ENCODE measurements at places on chromosomes 3 and 15. TPM values are rescaled to one million over a fixed set of nuclear protein-coding genes. Genes with fewer than 3 reads are reported as not detected.
A peak's percentile ranks its signal among the peaks of the same experiment; 100 is the strongest.

TMCO5A gene
- total RNA-seq, result not detected

PATL2 gene
- not detected for total RNA-seq

CERS3 gene
- total RNA-seq, result not detected

P2RY12 gene
- total RNA-seq, result not detected

RLBP1 gene
- not detected for total RNA-seq

BCHE gene
- 1.6 TPM for total RNA-seq

RPS27L gene
- total RNA-seq, result 64.7 TPM

C3orf22 gene
- total RNA-seq, result not detected

GMNC gene
- 0.18 TPM for total RNA-seq

NTRK3 gene
- under 0.01 TPM for total RNA-seq

DNA sequence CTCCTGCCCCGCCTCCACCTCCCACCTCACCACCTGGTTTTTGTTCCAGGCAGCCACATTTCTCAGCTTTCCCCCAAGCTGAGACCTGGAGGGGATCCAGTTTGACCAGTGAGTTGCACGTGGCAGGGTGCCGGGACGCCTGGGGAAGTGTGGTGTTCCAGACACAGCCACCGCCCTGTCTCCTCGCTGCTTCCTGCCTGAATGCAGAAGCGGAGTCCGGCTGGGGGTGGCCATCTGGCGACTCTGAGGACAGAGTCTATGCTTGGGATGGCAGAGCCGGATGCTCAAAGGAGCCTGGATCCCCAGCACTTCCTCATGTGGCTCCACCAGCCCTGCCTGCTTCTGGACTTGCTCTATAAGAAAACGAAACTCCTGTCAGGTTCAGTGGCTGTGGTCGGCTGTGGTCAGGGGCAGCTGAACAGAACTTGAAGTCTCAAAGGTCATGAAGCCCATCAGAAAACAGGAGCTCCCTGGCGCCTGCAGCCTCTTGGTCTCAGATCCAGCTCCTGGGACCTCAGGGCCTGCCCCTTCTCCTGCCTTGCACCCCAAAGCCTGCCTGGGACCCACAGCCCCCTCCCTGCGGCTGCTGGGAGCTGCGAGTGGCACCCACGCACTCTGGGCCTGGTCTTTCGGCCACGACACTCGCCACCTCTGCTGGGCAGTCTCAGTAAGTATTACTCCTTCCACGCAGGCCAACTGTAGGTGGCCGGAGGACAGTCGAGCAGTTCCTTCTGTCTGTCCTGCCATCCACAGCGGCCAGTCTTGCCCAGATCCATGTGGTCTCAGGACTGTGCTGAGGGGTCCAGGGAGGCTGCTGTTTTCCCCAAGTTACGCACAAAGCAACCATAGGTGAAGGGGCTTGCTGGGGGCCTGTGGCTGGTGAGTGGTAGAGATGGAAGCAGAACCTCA is 112.8 kb upstream of the MEF2A start:
- peak; percentile 18 for DNase-seq

DNA sequence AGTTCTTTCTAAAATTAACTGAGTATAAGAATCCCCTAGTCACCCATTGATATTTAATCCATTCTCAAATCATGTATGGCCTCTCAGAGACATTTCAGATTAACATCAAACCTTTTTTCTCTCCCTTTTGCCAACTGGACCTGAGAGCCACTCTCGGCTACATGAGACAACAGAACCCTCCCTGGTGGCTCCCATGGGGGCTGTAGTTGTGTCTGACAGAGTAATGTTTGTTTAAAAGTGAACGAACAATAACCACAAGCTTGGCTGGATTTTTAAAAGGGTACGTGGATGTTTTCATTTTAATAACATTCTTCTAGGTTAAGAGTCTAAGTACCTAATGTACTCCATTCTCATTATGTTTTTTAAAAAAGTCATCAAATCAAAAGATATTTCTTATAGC is 37.1 kb downstream of the P3H2 start:
- no peak for DNase-seq

DNA sequence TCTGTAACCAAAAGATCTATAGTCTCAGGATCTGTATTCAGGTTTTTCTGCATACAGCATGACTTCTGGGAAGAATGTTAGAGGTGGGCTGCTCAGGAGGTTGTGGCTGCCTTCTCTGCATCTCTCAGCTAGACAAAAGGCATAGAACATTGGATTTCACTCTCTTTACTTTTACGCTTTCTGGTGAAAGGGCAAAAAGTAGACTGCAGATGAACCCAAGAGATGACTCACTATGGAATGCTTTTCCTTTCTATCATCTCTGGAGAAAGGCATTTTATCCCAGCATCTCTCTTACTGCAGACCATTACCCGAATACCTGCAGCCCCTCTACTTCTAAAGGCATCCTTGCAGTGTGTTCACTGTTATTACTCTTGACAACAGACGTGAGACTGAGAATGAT is 222.2 kb downstream of the WNT5A start:
- peak; percentile 30 for DNase-seq

DNA sequence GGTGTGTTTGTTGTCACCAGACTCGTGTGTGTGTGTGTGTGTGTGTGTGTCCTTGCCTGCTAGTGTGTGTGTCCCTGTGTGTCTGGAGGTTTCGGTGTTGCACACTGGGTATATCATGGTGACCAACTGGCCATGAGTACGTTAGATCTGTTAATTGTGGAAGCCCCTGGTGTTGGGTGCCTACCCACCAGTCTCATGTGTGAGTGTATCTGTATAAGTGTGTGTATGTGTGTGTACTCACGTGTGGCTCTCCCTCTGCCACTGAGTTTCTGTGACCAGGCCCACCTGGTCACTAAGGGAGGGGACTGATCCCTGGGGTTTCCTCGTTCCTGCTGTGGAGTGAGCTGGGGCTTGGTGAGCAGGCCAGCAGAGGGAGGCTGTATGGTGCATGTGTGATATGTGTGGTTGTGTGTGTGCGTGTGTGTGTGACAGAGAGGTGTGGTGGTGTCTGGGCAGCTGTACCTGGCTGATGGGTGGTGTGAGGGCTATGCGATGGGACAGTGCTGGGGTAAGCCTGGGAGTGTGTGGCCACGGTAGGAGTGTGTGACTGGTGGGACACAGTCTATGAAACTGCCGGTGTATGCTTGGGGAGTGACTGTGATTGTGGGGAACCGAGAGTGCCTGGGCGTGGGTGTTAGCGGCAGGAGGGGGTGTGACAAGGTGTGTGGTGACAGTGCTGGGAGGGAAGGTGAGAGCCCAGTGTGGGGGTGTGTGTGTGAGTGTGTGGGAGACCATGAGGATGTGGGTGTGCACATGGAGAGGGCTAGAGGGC is 1.8 kb downstream of the PRKCD start:
- no peak for DNase-seq

- DNase-seq, result no peak
These were observed 408.9 kb downstream of the GAP43 start for GRCh38 chr3:116032176-116032575.

- DNase-seq, result no peak
These were observed 506.0 kb downstream of the DIPK2A start for GRCh38 chr3:144477593-144477992.

GRCh38 chr3:41836360-41837134 is 125.4 kb downstream of the ULK4 start:
- peak; percentile 26 for DNase-seq

- no peak for DNase-seq
These were observed 11.4 kb upstream of the C3orf20 start for GRCh38 chr3:14663396-14664135.

DNA sequence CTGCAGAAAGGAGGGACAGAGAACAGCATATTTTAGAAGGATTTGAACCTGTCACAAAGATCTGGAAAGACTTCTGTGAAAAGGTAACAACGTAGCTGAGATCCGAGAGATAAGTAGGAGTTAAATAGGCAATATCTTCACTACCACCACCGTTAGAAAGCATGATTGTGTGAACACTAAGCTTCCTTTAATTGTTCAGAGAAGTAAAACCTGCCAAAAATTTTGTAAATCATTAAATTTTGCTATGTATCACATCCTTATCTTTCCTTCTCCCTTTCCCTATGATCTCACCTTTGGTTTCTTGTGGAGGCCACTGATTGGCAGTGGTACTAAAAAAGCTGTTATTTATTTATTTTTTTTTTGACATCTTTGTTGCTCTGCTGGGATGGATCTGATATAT is 346.9 kb downstream of the NLGN1 start:
- DNase-seq, result no peak

DNA sequence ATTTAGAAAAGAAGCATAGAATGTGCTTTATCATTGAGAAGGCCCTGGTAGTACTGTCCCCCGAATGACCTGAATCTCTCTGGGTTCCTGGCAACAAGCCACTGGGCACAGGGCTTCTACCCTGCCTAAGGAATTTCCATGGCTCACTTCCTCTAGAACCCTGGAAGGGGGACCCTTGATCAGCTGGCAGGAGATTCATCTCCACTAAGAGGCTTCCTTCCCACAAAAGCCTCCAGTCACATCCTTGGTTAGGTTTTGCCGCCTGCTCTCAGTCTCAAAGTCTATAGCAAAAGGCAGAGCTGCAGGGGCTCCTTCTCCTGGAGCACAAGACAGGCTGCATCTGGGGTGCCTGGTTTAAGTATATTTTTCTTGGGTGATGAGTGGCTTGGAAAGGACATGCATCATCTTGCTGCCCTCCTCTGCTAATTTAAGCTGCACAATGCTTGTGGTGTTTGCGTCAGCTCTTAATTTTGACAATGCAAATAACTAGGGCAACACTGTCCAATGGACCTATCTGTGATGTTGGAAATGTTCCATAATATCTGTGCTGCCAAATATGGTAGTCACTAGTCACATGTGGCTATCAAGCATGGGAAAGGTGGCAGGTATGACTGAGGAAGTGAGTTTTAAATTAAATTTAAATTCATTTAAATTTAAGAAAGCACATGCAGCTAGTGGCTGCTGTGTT is 33.4 kb upstream of the RARRES1 start:
- peak; percentile 8 for DNase-seq

DNA sequence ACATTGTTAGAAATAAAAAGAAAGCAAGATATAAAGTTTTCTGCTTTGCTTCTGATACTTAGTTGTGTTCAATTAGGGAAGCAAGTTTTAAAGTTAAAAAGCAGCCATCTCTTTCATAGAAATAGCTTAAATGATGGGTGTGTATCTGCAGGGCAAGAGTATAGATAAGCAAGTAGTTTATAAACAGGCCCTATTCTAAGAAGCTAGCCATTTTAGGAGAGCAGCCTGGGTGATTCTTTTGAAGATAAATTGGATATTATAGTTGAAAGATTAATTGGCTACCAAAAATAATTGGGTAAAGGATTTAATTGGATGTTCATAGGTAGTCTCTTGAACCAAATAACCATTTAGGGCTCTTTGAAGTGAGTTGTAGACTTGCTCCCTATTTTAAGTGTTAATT is 5.6 kb downstream of the EIF3J start:
- DNase-seq, result no peak

DNA sequence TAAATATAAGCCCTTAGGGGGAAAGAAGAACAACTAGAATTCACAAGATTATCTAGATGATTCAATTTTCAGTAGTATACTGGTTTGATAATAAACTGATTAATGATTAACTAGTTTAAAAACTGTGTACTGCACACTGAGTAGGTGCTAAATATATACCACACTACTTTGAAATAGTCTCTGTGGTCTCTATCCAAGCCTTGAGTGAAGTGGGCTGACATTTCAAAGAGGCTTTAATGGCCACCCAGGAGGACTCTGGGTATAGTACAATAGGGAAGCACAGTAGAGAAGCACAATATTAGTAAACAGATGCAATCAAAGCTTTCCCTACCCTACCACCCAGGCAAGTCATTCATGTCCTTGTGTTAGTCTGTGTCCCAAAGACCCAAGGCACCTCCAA is 46.7 kb downstream of the FILIP1L start:
- DNase-seq, result no peak

GRCh38 chr3:111823341-111823855 is 35.7 kb upstream of the PHLDB2 start:
- DNase-seq, result no peak

DNA sequence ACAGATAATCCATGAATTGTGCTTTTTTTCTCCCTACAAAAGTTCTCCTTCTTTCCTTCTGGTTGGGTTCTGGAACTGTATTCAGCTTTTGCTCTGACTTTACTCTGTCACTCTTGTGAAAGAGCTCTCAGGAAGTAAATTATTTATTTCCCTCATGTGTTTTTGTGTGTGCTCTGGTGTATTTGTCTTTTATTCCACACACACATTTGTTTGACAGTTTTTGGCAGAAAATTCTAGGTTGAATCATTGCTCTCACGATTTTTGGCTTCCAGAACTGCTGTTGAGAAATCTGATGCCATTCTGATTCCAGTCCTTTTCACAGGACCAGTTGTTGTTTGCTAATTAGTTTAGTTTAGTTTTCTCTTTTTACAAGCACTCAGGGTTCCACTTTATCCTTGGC is 172.8 kb downstream of the PLCH1 start:
- no peak for DNase-seq

GRCh38 chr3:27485866-27486265 is 1.7 kb upstream of the SLC4A7 start:
- no peak for DNase-seq

DNA sequence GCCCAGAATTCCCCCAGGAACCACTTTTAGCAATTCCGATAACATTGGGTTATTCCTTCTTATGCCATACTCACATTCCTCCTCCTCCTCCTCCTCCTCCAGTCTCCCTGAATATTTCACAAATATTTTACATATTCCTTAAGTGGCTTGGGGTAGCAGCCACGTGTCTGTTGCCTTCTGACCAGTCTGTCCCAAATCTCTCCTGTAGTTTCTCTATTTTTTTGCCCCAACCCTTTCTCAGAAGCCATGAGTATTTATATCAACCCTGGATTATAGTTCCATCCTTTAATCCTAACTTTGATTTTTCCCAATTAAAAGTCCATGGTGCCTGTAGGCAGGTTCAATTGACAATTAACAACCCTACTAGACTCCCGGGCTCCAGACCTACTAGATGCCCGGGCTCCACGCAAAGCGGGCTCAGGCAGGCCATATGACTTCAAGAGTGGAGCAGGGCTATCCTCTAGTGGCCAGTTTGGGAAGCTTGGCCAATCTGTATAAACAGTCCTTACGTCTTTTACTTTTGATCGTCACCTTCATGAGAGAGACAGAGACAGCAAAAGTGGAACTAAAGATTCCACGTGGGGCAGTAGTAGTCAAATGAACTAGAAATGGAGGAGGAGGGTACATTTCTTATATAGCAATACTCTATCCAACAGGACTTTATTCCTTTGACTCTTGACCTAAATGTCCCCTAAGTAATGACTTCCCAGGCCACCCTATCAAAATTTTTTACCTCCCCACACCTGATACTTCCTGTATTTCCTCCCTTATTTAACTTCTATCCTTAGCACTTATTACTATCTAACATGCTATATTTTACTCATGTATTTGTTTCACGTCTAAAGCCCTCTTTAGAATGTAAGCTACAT is 69.7 kb downstream of the USF3 start:
- DNase-seq, result peak; percentile 58

- no peak for DNase-seq
These were observed 19.6 kb downstream of the DYNC1LI1 start for GRCh38 chr3:32551087-32551486.

DNA sequence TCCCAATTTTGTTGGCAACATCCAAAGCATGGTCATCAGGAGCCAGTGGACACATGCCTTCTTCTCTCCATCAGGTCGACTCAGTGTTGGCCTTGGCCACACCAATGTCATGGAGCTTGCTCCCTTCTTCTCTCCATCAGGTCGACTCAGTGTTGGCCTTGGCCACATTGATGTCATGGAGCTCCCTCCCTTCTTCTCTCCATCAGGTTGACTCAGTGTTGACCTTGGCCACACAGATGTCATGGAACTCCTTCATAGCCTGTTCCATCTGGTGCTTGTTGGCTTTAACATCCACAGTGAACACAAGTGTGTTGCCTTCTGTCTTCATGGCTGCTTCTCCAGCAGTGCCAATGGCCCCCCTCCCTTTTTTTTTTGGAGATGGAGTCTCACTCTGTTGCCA is 70.2 kb downstream of the TMEM44 start:
- DNase-seq, result no peak

GRCh38 chr15:73923488-73924164 is 2.6 kb upstream of the LOXL1 start:
- no peak for DNase-seq

GRCh38 chr15:51492528-51492927 is 130.0 kb downstream of the DMXL2 start:
- no peak for DNase-seq

Measured in IMR-90 (cell line).